Lower leg skin (tissue), 4 donors: ENCODE measurements at places on chromosomes 13 and 19. TPM values are rescaled to one million over a fixed set of nuclear protein-coding genes. Genes with fewer than 3 reads are reported as not detected.

The SPART gene
- total RNA-seq, result 51.2 TPM

The ELAVL3 gene
- not detected for total RNA-seq

The ZNF528 gene
- 17.9 TPM for total RNA-seq

The DAPK3 gene
- total RNA-seq, result 80.1 TPM

The CATSPERD gene
- not detected for total RNA-seq

The LSR gene
- total RNA-seq, result 83.3 TPM

The LILRB4 gene
- 0.95 TPM for total RNA-seq

The ZNF610 gene
- 0.67 TPM for total RNA-seq

The RASL11A gene
- total RNA-seq, result 17.7 TPM

The TICAM1 gene
- total RNA-seq, result 8.0 TPM

The PSG3 gene
- not detected for total RNA-seq

The IL17D gene
- 3.5 TPM for total RNA-seq

The IRGC gene
- not detected for total RNA-seq

The ADGRE1 gene
- not detected for total RNA-seq

The DACH1 gene
- total RNA-seq, result 5.8 TPM
